Stimulated activated CD4-positive, alpha-beta T cell treated with anti-CD3 and anti-CD28 coated beads, Interleukin-15, amount 100 ng/mL, for 1 hour (primary cell): ENCODE measurements at places on chromosomes 4 and X.

GRCh38 chr4:15598644-15599043 is 56.5 kb downstream of the FBXL5 start:
- DNase-seq: no peak

DNA sequence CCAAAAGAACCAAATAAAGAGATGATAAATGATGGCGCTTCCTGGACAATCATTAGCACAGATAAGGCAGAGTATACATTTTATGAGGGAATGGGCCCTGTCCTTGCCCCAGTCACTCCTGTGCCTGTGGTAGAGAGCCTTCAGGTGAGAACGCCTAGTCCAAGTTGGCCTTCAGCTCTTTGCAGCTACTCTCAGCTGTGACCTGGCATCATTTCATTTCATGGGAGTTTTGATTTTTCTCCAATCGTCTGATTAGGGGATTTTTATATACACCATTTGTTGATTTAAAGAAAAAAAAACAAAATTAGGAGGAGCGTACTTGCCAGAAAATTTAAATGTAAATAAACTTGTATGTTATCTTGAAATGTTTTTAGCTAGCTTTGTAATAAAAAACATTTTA is 60.4 kb downstream of the CCKAR start:
- no peak for DNase-seq

DNA sequence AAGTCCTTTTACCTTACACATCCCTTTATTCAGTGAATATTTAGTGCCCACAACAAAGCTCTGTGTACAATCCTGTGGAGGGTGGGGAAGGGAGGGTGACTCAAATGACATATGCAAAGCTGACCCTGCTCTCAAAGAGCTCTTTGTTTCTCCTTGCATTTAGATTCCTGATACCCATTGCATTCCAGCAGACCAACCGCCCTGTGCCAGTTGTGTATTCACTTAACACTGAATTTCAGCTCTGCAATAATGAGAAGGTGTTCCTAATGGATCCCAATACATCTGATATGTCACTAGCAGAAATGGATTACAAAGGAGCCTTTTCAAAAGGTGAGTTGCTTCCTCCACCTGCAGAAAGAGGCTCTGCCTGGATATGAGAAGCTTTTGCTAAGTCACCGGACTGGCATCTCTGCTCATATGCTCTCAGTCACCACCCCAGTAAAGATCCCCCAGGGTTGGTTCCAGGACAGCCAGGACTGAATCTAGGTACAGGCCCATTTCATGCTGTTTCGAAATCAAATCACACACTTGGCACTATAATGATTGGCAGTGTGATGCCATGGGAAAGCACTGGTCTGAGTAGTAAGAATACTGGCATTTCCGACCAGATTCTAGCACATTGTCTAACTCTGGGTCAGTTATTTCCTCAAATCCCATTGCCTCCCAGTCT is 17.1 kb upstream of the ANXA3 start:
- no peak for DNase-seq

GRCh38 chr4:159413306-159413943 is 310.5 kb downstream of the RAPGEF2 start:
- no peak for DNase-seq

- DNase-seq: no peak
Observed at GRCh38 chrX:78092296-78092695, 11.8 kb upstream of the PGK1 start.

GRCh38 chr4:113998531-113998930 is 19.1 kb upstream of the ARSJ start:
- DNase-seq: no peak

- DNase-seq: no peak
Observed at GRCh38 chr4:55398966-55399365, 3.2 kb downstream of the TMEM165 start.

DNA sequence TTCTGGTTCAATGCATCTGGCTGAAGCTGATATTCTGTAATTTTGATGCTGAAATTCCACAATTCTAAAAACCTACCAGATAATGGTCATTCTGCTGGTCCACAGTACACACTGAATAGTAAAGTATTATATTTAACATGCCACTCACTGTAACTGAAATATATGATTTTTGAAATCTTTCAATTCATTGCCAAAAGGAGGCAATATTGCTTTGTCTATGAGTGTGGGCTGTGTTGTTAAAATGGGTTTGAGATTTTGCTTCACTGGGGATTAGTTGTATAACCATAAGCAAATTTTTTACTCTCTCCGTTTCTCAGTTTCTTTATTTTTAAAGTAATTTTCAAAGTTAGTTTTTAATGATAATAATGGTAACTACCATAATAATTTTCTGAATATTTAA is 1404.1 kb upstream of the IGFBP7 start:
- DNase-seq: no peak

DNA sequence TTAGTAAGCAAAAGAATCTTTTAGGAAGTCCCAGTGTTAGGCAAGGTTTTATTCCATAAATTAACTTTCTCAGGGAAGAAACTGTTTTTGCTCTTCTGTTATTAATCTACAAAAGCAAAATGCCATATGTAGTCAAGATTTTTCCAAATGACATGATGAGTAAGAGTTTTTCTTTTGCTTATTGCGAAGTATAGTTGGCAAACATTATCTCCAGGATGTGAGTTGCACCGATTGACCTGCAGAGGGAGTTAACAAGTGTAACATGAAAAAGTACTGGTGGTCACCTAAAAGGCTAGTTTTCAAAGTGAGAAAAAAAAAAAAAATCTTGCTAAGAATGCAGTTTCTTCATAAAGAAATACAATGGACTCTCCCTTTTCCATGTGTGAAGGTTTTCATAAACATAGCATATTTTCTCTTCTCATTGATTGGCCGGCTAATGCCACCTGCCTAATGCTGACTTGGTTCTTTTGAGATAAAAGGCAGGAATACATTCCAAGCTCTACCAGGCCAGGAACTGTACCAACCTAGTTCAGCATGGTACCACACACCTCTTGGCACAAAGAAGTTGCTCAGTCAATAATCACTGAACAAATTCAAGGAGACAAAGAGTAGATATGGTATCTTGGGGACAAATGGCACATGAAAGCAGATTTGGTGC is 100.2 kb downstream of the LNX1 start:
- DNase-seq: no peak

- DNase-seq: no peak
Observed at GRCh38 chrX:116526010-116526409, 63.2 kb upstream of the CT83 start.

GRCh38 chr4:56745042-56745441 is 63.9 kb upstream of the HOPX start:
- DNase-seq: no peak

GRCh38 chrX:123256378-123256777 is 72.3 kb downstream of the GRIA3 start:
- DNase-seq: no peak

GRCh38 chrX:125203365-125203736 is 116.3 kb upstream of the TEX13C start:
- no peak for DNase-seq

GRCh38 chr4:59553063-59553720 is 1646.9 kb upstream of the ADGRL3 start:
- no peak for DNase-seq

DNA sequence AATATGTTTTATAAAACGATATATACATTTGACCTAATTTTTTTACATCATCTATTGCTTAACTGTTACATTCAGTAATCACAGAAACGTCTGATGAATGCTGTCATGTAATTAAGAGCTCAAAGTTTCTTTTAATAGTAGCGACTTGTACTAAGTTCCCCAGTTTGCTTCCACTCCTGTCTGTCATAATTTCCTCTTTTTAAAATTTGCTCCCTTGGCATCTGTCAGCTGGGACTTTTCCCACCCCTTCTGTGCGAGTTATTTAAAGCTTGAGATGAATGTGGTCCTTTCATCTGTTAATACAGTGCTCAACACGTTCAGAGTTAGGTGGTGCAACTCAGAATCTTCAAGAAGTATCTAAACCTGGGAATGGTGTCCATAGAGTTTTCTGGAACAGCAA is 1.2 kb downstream of the RAP1GDS1 start:
- no peak for DNase-seq

GRCh38 chr4:3524920-3525319 is 7.3 kb downstream of the LRPAP1 start:
- no peak for DNase-seq

- no peak for DNase-seq
Observed at GRCh38 chr4:67087897-67088296, 457.4 kb downstream of the CENPC start.

GRCh38 chrX:154598656-154599055 is 13.7 kb downstream of the CTAG1A start:
- DNase-seq: no peak

DNA sequence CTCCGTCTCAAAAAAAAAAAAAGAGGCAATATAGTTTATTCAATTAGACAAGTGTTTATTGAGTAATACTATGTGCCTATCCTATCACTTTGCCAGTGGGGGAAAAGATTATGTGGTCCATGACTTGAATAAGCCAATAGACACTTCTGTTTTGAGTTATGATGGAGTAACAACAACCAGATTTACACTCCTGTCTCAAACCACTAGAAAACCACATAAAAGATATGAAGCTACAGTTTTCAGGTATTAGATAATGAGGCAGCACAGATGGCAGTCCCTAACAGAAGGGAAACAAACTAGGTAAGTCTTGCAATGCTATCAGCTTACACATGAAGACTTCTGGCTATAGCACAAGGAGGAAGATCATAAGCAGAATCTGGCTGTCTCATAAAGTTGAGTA is 22.5 kb downstream of the NFXL1 start:
- no peak for DNase-seq

DNA sequence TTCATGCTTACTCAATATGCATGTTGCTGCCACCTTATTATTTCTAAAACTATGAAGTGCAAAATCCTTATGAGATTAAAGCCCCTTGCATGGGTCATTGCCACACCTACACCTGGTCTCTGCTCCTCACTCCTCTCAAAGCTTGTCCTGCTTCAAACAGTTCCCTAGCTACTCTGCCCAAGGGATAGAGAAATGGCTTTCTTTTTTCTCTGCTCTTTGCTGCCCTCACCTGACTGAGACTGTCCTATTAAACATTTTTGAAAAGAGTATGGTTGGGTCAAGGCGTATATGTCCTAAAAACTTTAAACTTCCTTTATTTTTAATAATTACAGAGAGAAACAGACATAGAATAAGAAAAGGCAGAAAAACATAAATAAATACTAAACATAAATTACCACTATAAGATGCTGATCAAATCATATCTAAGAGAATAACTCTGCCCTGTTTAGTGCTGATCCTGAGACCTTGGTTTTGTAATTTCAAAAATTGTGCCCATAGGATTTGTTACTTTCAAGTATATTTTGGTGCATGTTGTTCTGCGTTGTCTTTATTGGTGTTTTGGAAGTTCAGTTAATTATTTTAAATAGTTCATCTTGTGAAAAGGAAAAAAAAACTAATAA is 704.9 kb upstream of the PABPC4L start:
- no peak for DNase-seq

- no peak for DNase-seq
Observed at GRCh38 chr4:40421839-40422708, 86.9 kb downstream of the CHRNA9 start.

DNA sequence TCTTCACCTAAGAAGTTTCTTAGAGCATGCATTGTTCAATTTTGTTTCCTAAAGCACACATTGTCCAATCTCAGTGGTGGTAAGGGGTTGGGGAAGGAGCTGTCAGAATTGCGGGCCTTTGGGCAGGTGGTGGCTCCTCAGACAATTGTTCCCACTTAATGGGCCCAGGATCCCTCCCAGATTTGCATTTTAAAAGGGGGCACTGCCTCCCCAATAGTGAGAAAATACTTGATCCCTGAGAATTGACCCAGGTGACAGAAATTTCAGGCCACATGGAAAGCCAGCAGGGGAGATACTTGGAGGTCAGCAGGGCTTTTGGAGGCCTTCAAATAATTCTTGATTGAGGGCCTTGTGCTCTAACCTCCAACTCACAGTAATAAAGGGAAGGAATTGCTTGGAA is 217.1 kb downstream of the ZNF674 start:
- no peak for DNase-seq

GRCh38 chr4:173130687-173131086 is 37.9 kb upstream of the GALNT7 start:
- no peak for DNase-seq

DNA sequence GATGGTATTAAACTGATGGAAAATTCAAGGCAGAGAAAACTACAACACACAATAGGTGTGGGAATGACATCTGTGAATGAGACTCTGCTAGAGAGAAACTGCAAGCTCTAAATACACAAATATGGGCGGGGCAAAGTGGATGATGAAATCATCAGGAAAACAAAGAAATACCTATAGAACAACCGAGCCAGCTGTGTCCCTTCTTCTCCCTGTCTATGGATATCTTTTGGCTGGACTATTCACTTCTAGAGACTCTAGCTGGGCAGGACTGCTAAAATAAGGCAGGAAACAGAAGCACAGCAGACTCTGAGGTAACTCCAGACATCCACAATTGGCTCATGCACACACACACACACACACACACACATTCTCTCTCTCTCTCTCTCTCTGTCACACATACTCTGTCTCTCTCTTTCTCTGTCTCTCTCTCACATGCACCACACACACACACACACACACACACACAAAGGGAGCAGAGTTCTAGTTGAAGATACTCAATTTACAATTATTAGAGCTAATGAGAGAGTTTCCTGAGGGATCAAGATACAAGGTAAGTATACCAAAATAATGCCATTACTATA is 27.2 kb upstream of the EDNRA start:
- DNase-seq: no peak

- no peak for DNase-seq
Observed at GRCh38 chr4:156496797-156497196, 474.8 kb downstream of the PDGFC start.

- DNase-seq: no peak
Observed at GRCh38 chr4:180947425-180947824, 1295.8 kb upstream of the TENM3 start.

GRCh38 chr4:159047478-159048165 is 55.3 kb upstream of the RAPGEF2 start:
- no peak for DNase-seq

GRCh38 chrX:84690228-84690627 is 188.0 kb upstream of the HDX start:
- DNase-seq: no peak

DNA sequence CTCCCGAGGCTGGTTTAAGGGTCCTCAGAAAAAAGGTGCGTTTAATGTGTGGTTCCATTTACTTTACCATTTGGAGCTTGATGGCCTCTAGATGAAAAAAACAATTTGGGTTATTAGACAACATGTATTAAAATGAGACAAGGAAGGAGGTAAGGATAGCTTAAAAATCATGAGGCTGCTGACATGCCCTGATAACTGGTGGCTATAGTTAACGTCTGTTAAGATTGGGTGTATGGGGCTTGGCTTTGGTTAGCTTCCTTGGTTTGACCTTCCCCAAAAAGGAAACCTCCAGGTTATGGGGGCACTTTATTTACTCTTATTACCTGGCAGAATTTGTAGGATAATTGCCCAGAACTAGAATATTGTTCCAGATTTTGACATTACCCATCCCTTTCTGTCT is 51.5 kb downstream of the HMGB2 start:
- no peak for DNase-seq

- DNase-seq: peak; percentile 12
Observed at GRCh38 chr4:78644744-78645330, 93.3 kb downstream of the ANXA3 start.
